ENCODE measurements at places on chromosomes 1 and 21. TPM values are rescaled to one million over a fixed set of nuclear protein-coding genes. Genes with fewer than 3 reads are reported as not detected.

Gene C1orf94
- total RNA-seq, result not detected

Gene LRRC7
- 3.3 TPM for total RNA-seq

Gene PGLYRP3
- total RNA-seq, result not detected

DNA sequence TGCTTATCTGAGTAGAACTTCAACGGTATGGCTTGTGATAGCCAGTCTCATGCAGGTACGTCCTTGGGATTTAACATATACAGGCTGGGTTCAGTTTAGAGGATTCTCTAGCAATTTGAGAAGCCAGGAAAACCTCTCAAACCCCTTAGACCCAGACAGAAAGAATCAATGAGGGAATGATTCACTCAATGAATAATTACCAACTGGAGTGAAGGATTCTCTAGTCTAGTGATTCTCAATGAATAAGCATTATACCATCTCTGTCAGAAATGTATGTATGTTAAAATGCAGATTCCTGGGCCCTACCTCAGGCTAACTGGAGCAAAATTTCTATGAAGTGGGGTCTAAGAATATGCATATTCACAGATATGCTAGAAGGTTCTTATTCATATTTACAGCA, 54.5 kb upstream of the APP start:
- no peak for DNase-seq

Gene USP24
- total RNA-seq, result 34.5 TPM

DNA sequence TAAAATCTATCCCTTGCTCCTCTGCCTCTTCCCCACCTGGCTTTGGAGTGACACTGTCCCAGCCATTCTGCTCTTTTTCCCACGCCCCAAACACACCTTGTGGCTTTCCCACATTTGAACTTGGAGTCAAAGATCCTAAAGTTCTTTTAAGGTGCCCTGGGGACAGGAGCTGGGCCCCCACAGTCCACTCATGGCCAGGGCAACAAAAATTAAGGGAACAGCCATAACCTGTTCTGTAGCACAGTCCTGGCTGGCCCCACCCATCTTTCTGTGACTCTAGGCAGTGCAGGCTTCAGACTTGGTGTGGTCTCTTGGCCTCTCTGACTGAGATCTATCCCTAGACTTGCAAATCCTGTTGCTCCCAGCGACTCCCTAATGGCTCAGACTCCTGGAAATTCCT, 143.0 kb upstream of the MAGI3 start:
- no peak for DNase-seq

Gene HCRTR1
- total RNA-seq, result 0.49 TPM

DNA sequence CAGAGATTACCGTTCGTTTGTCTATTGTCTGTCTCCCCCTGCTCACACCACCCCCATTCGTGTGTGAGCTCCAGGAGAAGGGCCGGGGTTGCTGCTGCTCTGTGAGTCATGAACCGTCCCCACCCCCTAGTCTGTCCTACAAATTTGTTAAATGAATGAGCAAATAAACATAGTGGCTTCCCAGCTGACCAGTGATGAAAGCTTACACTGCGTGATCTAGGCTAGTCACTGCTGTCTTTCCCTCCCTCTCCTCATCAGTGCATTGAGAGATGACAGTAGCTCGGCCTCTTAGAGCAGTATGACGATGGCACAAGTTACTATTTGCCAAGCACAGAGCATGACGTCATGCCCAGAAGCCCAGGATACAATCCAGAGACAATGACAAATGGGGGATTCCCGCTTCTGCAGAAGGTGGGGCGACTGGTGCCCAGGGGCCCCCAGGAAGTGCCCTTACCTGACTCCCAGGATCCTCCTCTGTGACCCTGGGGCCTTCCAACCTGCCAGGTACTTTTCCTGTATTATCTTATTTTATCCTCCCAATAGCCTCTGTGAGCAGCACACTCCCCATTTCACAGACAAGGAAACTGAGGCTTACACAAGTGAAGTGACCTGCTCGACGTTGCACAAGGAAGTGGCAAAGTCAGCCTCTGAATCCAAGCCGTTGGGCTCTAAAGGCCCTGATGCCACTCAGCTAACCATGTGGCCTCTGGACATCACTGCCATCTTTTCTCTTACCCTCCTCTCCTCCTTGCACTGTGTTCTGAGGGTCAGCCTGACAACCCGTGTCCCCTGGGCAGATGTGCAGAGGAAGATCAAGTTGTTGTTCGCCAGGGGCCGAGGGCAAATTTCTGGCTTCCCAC, 8.6 kb upstream of the EPHA2 start:
- no peak for DNase-seq

DNA sequence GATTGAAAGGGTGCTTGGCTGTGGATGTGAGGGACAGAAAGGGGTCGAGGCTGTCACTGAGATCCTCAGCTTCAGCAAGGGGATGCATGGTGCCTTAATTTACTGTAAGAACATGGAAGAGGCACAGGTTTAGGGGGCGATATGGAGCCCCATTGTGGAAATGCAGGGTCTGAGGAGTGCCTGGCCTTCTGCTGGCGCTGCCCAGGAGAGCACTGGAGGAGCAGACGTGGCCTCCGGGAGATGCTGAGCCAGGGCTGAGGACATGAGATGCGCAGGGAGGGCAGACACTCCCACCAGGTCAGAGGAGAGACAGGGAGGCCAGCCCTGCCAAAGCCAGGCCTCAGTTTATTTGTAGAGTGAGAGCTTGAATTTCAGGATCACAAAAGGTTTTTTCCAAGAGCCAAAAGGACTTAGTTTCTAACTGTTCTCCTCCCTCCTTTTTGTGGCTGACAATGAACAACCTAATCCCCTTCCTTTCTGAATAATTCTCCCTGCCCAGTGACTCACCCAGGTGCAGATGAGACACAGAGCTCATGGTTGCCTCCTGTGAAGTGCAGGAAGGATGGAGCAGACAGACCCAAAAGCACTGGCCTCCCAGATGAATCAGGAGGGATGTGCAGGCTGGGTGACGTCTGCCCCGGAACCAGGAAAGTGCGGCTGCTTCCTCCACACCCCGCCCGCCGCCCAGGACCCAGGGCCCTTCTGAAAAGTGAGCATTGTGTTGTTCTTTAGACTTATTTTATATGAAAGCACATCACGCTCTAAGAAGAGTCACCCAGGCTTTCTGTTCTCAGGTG, 73.0 kb upstream of the TMPRSS2 start:
- no peak for DNase-seq

DNA sequence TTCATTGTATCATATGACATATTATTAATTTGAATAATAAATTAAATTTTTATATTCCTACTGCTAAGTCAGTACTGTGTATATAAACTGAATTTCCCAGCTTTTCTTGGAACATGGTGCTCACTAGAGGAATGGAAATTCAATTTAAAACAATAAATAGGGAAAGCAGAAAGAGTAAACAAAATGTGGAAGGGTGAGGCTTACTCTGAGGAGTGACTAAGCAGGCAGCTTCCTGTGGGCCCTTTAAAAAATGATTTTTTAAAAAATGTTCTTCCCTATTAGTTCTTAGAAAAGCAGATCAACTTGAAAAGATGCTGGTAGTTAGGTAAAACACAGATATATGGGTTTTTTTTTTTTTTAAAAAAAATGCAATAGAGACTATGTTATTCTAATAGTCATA, 49.5 kb upstream of the S1PR1 start:
- DNase-seq, result no peak

Gene PAPPA2
- total RNA-seq, result 0.35 TPM

DNA sequence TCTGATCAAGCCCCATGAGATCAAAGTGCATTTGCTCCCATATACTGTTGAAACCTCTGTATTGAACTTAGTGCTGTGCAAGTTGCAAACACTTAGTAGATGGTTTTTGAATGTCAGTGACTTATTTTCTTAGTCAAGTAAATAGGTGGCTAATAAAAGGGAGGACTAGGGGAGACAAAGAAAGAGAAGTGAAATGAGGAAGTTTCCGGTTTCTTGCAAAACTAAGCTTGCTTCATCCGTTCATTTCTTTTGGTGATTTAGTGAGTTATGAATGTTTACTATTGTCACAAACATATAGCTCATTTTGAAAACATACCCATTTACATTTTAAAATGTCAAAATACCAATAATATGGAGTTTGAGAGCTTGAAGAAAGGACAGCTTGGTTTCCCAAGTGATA, 23.0 kb downstream of the ADAMTS5 start:
- DNase-seq, result no peak

DNA sequence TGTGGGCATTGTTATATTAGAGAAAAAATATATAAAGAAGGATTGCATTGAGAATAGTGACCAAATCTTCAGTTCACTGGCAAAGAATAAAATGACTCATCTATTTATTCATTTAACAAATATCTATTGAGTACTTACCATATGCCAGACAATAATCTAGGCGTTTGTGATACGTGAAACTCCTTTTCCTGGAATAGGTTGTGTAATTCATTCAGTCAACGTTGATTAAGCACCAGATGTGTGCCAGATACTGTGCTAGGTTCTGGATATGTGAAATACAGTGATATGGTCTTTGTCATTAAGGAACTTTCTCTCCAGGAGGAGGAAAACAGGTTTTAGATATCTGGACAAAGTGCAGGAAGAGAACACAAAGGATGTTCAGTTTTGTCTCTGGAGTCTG, 344.5 kb downstream of the RWDD3 start:
- DNase-seq, result no peak

Gene PPIAL4G
- not detected for total RNA-seq

GRCh38 chr1:152419917-152420316, 5.9 kb upstream of the CRNN start:
- DNase-seq, result no peak

- no peak for DNase-seq
Measured at GRCh38 chr1:212749821-212750535, 41.6 kb downstream of the NSL1 start.

DNA sequence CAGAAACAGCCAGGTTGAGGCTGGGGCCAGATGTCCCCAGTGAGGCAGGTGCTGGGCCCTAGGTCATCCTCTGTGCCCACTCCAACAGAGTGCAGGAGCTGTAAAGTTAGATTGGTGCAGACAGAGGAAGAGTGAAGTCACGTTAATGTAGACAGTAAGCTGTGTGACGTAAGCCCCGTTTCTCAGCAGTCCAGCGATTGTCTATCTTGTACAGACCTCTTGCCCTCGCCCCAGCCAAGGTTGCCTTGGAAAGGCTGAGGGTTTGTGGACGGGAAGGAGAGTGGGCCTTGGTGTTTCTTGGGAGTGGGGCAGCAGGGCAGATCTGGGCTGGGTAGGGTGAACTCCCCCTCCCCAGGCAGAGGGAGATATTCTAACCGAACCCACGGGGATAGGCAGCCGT, 13.5 kb downstream of the FAAH start:
- DNase-seq, result no peak

DNA sequence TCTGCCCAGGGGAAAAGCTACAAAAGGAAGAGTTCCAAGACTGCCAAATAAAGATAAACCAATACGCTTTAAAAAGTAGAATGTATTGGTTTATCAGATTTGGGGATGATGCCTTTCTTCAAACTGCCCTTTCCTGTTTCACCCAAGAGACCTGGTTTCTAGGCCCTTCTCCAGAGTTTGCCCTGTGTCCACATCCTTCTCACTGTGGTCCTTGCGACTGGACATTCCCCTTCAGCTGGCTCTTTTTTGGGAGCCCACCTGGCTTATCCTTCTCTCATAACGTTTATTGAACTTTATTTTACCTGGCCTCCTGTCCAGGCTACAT, 490 bp upstream of the CZIB start:
- no peak for DNase-seq

DNA sequence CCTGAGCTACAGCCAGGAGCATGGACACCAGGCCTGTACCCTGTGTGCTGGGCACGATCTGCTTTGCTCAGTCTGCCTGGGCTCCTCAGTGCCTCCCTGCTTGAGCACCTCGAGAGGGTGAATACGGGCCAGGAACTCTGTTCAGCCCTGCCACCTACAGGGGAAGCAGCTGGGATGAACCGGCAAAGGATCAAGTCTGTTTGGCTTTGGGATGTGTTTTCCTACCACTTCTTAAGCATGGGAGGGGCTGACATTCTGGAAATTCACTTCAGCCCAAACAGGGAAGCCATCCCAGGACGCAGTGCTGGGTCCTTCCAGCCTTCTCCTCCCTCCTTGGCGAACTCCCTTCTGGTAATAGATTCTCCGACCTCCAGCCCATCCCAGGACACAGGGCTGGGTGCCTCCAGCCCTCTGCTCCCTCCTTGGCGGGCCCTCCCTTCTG, 55.8 kb upstream of the SELENON start:
- DNase-seq, result peak; percentile 79

Gene SLC16A4
- total RNA-seq, result 2.6 TPM

Gene ACTN2
- 2,525 TPM for total RNA-seq

Gene RHD
- total RNA-seq, result not detected

DNA sequence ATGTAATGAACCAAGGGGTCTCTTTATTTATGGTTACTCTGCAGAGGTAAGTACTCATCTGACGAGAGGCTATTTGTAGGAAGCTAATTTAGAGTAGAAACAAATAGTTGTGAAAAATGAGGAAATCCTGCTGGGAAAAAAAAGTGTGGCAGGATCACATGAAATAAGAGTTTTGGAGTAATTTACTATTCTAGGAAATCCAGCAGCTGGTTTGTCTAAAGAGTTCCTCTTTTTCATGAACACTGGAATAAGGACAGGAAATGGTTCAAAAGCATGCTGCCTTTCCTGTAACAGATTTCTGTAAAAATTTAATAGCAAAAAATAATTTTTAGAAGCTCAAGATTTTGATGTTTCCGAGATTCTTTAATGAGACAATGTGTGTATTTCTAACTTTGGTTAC, 177.3 kb downstream of the CHRM3 start:
- no peak for DNase-seq

GRCh38 chr21:42384156-42384945, 11.5 kb downstream of the TMPRSS3 start:
- DNase-seq, result no peak

GRCh38 chr1:35223084-35223630, 30.2 kb upstream of the SFPQ start:
- DNase-seq, result no peak

DNA sequence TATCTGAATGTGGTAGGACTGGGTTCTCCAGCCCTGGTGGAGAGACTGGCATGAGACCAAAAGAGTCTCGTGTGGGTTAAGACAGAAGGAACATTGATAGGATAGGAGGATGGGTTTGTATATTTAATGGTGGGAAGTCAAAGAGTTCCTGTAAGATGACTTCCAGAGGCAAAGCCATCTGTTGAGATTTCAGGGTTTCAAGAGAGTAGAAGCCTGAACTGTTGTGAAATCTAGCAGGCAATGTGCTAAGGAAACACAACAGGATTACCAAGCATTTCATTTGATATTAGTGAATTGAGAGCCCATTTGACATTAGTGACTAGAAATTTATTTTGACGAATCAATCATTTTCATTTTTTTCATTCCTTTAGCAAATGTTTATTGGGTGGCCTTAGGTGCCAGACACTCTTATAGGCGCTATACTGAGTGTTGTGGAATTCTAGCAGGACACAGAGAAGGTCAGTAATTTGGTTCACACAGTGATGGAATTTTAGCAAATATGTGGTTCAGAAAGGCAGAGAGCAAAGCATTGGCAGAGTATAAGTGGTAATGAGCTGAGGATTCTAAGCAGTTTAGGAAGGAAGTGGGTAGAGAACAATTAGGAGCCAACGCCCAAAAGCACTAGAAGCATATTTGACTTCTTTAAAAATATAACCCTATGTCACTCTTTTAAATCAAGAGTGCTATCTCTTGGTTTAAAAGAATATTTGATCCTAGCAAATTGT, 149.3 kb downstream of the AK5 start:
- DNase-seq, result no peak

DNA sequence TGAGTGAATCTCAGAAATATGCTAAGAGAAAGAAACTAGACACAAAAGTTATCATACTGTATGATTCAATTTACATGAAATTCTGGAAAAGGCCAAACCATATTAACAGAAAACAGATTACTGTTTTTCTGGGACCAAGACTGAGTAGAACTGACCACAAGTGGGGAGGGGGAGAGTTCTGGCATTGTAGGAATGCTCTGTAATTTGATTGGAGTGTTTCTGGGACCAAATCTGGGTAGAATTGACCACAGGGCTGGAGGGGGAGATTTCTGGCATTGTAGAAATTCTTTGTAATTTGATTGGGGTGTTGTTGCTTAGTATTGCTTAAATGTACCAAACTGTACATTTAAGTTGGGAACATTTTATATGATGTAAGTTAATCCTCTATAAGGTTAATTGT, 3.4 kb upstream of the OR10K1 start:
- DNase-seq, result no peak

Measured in Right ventricle myocardium inferior (tissue), 1 donor.